Suprapubic skin (tissue), 4 donors: ENCODE measurements at places on chromosomes 13 and 19.

DNA sequence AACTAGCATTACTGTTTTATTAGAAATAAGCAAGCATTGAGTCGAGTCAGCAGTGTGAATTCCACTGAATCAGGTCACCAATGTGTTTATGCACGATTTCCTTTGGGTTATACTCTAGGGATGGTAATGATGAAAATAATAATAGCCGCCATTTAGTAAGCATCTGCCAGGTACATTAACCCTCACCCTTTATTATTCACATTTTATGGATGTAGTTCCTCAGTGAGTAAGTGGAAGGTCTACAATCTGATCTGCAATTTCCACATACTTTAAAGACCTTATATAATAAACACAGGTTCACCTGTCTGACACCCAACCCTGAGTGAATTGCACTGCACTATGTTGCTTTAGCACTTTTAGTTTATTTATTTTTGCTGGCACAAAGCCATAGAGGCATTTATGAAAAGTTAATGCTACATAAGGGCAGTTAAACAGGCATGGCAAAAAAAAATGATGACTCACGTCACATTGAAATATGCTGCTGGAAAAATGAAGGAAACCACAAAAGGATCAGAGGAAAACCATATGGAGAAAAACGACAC is 122.4 kb downstream of the TRPC4 start:
- no peak for DNase-seq

GRCh38 chr19:37128821-37129177 is 43.7 kb downstream of the ZNF585A start:
- no peak for DNase-seq

DNA sequence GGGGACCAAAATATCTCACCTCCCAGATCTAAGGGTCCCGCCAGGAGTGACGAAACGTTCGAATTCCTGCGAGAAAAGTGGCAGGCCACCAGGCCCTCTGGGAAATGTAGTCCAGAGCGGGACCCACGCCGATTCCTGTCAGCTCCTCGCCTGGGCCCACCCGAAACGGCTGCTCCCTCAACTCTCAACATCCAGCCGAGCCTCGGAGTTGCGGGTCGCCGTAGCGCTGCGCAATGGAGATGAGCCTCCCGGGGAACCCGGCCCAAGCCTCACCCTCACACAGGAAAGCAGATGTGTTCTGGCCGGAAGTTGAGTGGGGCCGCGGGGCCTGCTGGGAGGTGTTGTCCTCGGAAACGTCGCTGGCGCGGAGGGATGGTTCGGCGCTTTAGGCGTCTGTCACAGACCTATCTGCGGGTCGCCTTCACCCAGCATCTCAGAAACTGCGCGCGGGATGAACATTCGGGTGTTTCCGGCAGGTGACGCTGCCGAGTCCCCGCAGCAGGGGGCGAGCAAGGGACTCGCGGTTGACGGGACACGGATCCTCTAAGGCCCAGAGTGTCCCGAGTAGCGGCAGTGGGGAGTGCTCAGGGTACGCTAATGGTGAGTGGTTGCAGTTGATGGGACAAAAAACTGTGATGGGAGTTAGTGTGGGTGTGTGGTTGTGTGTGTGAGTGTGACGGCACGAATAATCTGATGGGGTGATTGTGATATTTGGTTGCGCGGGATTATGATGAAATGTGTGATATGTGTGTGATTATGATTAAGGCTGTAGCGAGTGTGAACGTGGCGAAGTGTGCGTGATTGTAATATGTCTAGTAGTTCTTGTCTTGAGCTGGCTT is at the start of the genes ZNF568 and ZNF829:
ZNF568 (plus strand) TSS at position 341 of the 839 bp plus-strand sequence. CDS start 6,439 bp downstream, outside the sequence.
ZNF829 (minus strand) TSS at position 300 of the 839 bp plus-strand sequence. CDS start 1,124 bp downstream, outside the sequence.
- DNase-seq = peak; percentile 94

GRCh38 chr19:31545777-31546176 is 196.5 kb upstream of the TSHZ3 start:
- DNase-seq = no peak

GRCh38 chr19:768424-768823 is 17.5 kb downstream of the MISP start:
- no peak for DNase-seq

GRCh38 chr19:31113293-31113692 is 235.9 kb downstream of the TSHZ3 start:
- no peak for DNase-seq

GRCh38 chr19:10043286-10043927 is 30.1 kb downstream of the RDH8 start:
- no peak for DNase-seq

GRCh38 chr19:17244618-17245534 is 843 bp downstream of the NR2F6 start:
- no peak for DNase-seq

GRCh38 chr19:13881251-13881691 is 4.3 kb downstream of the NANOS3 start:
- no peak for DNase-seq

GRCh38 chr19:30161021-30161655 is 211.0 kb upstream of the ZNF536 start:
- no peak for DNase-seq

DNA sequence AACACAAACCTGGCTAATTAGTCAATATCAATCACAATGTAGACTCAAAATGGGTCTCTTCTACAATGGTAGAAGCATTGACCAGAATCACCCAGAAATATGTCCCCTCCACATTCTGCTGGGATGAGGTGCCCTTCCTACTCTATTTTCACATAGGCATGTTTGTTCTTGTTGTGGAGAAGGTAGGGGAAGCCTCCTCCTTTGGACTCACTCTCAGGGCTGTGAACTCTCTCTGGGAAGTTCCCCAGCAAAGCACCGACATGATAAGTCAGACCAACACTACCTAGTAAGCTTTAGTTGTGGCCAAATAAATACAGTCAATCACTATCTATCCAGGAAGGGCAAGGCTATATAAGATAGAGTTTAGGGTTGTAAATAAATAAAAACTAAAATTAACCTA is 194.5 kb upstream of the UBL3 start:
- no peak for DNase-seq

- DNase-seq = peak; percentile 77
These were observed 558 bp downstream of the MZT1 start for GRCh38 chr13:72726726-72727416.

GRCh38 chr19:46544651-46545050 is 49.0 kb upstream of the PNMA8B start:
- no peak for DNase-seq

- no peak for DNase-seq
These were observed 13.6 kb downstream of the EPN1 start for GRCh38 chr19:55688422-55689218.

- DNase-seq = no peak
These were observed 138.4 kb upstream of the RNF113B start for GRCh38 chr13:98315466-98315865.

- peak; percentile 66 for DNase-seq
These were observed 9.6 kb upstream of the TPM4 start for GRCh38 chr19:16066611-16067104.

- DNase-seq = no peak
These were observed 11.4 kb downstream of the ZNF331 start for GRCh38 chr19:53549340-53549739.

DNA sequence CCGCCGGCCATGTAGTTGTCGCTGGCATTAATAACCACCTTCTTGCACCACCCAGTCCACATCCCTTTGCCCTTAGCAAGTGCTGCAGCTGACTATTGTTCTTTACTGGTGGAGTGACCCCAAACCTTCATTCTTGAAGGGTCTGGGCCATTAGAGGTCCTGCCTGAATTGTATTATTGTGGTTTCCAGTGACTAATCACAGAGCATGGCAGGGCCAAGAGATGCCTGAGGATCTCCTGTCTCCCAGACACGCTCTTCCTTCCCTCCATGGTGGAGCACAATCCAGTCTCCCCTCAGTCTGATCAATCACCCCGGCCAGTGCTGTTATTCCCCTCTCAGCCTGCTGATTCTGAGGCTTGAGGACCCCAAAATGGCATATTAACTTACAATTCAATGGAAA is 39.0 kb downstream of the C1QTNF9 start:
- no peak for DNase-seq

- DNase-seq = peak; percentile 60
These were observed 3.2 kb downstream of the CEBPA start for GRCh38 chr19:33299051-33299688.

DNA sequence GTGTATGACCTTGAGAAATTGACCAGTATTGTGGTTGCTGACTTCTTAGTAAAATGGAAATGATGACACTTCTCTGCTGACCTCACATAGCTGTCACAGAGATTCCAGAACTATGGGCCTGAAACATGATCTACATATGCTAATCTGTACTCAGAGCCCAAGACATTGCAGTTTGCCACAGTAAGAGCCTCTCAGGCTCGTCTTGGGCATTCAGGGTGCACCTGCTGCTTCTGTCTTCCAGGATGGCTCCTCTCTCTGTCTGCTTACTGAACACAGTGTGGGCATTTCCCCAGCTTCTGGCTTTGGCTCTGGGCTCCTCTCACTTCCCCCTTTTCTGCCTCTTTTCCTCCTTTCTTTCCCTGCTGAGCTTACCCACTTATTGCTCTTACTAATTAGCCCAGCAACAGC is 22.3 kb upstream of the SLC46A3 start:
- DNase-seq = no peak

DNA sequence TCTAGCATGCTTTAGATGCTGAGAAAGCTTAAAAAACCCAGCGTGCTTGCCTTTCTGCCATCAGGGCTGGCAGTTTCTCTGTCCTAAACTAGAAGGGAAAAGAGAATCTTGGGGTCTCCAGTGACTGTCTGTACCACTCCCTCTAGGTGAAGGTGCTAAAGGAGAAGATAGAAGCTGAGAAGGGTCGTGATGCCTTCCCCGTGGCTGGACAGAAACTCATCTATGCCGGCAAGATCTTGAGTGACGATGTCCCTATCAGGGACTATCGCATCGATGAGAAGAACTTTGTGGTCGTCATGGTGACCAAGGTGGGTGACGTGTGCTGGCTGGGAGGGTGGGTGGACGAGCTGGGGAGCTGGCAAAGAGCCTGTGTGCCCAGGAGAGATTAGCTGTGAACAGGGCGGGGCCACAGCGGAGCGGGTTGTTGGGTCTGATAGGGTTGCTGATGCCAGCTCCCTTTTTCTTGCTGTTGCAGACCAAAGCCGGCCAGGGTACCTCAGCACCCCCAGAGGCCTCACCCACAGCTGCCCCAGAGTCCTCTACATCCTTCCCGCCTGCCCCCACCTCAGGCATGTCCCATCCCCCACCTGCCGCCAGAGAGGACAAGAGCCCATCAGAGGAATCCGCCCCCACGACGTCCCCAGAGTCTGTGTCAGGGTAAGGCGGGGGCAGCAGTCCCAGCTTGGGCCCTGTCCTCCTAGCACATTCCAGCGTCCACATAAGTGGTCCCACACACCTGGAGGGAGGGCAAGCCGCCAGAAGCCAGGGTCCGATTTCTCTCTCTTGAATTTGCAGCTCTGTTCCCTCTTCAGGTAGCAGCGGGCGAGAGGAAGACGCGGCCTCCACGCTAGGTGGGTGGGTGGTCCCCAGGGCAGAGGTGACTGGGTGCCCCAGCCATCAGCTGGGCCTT is 2.3 kb downstream of the RAD23A start:
- DNase-seq = no peak

DNA sequence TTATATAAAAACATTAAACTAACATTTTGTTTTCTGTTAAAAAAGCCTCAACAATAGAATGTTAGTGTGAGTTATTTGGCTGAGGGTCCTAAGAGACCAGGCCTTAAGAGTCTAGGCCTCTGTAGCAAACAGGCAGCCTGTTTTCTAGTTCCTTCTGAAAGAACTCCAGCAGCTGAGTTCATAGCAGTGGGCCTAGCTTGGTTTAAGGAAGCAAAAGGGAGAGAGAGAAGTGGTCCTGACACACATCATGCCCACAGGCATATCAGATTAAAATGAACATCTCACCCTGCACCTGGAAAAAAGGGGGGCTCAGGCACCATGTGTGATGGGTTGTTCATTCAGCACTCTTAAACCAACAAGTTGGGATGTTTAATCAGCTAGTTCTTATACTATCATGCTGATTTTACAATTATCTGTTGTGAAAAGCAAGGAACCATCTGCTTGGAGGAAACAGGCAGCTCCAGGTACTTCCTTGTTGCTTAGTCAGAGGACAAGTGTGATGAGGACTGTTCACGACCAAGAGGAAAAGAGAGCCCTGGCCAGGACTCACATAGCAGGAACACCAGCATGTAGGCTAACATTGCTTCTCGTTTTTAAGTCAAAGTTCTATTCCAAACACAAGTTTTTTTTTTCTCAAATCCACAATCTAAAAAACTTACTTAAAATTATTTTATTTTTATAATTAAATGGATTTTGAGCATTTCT is 81.3 kb upstream of the FRY start:
- DNase-seq = no peak

DNA sequence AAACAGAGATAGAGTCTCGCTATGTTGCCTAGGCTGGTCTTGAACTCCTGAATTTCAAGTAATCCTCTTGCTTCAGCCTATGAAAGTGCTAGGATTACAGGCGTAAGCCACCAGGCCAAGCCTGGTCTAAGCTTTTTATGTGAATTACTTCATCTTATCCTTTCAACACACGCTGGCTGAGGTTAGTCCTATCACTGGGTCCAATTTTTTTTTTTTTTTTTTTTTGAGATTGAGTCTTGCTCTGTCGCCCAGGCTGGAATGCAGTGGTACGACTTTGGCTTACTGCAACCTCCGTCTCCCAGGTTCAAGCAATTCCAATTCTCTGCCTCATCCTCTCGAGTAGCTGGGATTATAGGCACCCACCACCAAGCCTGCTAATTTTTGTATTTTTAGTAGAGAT is 10.4 kb downstream of the MYO1F start:
- no peak for DNase-seq

DNA sequence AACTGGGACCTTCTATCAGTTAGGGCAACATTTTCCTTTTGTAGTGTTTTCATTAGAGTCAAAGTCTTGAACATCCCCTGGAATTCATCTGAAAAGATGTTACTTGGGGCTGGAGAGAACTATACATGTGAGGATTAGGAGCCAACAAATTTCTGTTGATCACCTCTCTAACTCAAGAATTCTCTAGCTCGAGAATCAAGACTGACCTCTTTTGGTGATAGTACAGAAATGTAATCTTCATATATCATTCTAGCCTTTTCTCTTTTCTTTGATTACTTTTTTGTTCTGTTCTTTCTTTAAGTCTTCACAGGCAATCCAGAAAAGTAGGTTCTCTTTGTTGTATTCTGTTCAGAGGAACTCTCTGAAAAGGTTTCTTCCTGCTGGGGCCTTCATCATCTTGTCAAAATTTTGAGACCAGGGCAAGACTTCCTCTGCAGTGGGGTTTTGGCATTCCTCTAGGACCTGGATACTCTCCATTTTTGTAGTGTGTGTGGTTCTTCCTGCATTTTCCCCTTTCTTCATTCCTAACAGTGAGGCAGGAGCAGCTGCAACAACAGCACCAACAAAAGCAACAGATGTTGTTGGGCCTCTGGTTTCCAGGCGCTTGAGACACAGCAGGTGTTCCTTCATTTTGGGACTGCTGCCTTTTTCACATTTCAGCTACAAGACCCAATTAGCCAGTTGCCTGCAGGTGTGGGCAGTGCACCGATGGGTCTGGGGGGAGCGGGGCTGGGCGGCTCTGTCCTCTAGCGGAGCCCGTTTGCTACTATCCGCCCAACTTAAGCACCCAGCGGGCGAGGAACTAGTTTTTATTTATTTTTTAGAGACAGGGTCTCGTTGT is 26.2 kb downstream of the ELF1 start:
- DNase-seq = no peak

DNA sequence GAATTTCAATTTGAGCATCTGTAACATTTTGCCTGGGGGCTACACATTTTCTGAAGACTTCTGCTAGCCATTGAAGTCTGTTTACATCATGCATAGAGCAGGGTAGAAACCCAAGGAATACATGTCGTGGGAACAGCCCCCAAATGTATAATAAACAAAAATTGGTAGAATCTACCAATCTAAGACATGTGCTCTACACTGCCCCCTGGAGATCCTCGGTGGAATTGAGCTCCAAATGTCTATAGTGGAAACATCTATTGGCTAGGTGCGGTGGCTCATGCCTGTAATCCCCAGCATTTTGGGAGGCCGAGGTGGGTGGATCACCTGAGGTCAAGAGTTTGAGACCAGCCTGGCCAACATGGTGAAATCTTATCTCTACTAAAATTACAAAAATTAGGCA is 57.3 kb downstream of the MBD3L2B start:
- DNase-seq = no peak
